Bone marrow (tissue), 2 donors: ENCODE measurements at places on chromosomes 12 and 14.

GRCh38 chr12:59067083-59067482, 146.8 kb upstream of the LRIG3 start:
- no peak for DNase-seq

DNA sequence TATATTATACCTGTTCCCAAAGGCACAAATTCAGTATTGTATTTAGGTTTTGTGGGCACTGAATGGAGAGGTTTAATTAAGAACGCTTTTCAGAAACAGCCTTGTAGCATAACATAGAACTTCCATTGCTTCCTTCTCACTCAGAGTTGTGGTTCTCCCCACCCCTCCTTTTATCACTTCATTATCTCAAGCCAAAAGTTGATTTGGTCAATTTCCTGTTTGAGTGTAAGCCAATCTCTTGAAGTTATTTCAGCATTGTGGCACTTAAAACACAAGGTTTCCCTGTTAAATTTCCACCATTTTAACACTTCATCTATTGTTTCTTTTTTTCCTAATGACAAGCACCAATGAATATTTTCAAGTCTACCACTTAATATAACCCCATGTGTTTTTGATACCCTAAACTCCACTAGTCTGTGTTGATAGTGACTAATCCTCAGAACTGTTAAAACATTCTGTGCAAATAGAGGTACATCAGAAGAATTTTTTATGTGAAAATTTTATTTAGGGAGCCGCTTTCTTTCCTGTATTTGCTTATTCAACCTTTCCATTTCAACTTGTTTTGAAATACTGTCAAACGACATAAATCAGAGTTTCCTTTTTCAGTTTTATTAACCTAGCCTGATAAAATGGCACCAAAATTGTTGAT, 340.1 kb downstream of the BCAT1 start:
- no peak for DNase-seq

DNA sequence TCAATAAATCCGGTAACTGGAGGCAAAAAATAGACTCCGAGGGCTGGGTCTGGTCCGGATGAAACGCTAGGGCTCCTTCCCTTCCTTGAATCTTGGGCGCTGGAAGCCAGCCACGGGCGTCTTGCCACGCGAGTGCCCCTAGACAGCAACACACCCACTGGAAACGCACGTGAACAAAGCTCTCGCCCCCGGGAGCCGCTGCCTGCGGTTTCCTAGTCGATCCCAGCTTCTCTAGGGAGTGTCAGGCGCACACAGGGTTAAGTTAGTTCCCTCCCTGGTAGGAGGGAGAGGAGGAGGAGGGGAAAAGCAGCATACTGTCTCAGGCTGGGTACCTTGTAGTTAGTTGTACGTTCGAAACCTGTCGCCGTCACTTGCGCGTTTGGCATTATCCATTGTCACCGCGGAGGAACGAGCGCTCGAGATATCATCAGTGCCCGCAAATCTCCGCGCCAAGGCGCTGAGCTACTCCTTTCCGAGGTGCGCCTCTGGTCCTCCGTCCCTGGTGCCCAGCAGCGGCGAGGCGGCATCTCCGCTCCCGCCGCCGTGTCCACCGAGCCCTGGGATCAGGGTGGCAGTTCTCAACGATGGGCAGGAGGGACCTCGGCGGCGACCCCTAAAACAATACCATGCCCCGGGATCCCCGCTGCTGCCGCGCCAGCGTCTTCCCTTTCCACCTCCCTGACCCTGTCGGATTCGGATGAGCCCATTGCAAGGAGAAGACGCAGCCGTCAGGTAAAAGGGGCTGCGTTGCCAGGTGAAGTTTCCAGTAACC, at the start of gene FLRT2:
FLRT2 (plus strand) TSS at position 342 of the 772 bp plus-strand sequence. CDS start 91,371 bp downstream, outside the sequence.
- no peak for DNase-seq

- DNase-seq: no peak
Observed at GRCh38 chr14:34081576-34082136, 130.8 kb upstream of the EGLN3 start.

DNA sequence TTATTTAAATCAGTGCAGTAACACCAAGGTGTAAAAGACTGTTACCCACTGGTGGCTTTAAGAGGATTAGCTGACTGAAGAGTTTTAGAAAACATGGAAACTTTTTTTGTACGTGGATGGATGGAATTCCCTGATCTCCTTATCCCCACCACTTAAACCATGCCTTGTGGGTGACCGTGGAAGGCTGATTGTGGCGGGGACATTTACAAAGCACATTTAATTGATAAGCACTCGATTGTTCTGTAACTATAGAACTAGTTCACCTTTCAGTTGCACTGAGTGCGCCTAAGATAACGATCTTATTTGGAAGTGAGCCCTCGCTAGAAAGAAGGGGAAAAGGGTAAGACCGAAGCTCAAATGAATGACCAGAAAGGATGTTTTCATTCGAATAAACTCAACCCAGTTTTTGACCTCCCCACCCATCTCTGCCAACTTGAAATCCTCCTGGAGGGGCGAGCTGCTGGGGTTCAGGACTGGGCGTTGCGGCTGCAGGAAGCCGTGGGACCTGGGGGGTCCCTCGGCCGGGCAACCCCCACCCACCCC, 688 bp upstream of the RASSF3 start:
- DNase-seq: no peak

- DNase-seq: no peak
Observed at GRCh38 chr14:99267837-99268781, 3.9 kb downstream of the BCL11B start.

- no peak for DNase-seq
Observed at GRCh38 chr14:48738186-48738925, 847.8 kb downstream of the RPS29 start.

- no peak for DNase-seq
Observed at GRCh38 chr12:81800298-81801148, 41.4 kb upstream of the PPFIA2 start.

GRCh38 chr14:52692248-52692962, 3.0 kb downstream of the ERO1A start:
- no peak for DNase-seq

GRCh38 chr14:92693998-92694795, 54.2 kb downstream of the LGMN start:
- no peak for DNase-seq

- no peak for DNase-seq
Observed at GRCh38 chr12:454833-455232, 4.9 kb upstream of the B4GALNT3 start.

DNA sequence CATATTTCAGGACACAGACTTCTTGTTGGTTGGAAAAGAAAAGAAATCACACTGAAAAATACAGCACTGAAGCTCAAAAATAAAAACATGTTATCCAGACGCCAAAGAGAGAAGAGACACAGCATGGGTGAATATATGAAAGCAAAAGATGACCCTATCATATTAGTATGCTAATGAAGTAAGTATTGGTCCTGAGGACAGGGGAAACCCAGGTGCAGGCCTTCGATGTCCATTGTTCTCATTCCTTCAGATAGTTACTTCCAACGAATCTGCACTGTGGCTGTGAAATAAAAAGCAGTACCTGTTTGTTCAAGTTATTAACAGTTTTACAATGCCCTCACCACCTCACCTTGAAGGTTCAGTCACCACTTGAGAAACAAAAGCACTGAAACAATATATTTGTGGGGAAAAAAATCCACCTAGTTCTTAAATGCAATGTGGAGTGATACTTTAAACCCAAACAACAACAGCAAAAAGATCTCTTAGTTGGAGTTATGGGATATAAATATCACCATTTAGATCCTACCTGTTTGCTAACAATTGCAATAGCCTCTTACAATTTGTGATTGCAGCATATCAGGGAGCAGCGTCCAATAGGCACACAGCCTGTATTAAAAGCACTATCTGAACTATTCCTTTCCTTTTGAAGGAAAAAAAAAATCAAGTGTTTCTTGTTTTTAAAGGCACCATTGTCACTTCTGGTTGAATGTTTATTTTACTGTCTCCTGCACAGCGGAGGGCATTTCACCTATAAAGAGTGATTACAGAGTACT, 188.1 kb downstream of the BCAT1 start:
- no peak for DNase-seq

- no peak for DNase-seq
Observed at GRCh38 chr12:114439261-114439683, 33.3 kb upstream of the TBX5 start.
